ENCODE measurements at places on chromosomes 3 and 15. TPM values are rescaled to one million over a fixed set of nuclear protein-coding genes. Genes with fewer than 3 reads are reported as not detected.

DNA sequence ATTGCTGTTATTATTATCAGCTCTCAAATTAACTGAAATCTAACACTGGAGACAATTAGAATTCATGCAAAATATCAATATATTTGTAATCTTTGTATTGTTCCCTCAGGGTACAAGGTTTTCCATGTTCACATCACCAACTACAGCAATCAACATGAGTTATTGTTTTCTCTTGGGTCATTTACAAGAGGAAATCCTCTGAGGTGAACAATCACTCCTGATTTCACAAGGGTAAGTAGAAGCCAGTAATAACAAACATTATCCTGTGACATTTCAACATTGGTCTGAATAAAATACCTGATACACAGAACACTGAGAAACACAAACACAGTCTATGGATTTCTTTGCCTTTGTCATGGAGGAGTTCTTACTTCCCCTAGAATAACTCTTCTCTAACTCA is 174.0 kb downstream of the SUCNR1 start:
- no peak for DNase-seq

GRCh38 chr3:72582211-72582878 is 265.9 kb downstream of the SHQ1 start:
- no peak for DNase-seq

GRCh38 chr3:50154476-50154839 is 666 bp upstream of the SEMA3F start:
- DNase-seq = no peak

Gene CYP8B1
- not detected for total RNA-seq

DNA sequence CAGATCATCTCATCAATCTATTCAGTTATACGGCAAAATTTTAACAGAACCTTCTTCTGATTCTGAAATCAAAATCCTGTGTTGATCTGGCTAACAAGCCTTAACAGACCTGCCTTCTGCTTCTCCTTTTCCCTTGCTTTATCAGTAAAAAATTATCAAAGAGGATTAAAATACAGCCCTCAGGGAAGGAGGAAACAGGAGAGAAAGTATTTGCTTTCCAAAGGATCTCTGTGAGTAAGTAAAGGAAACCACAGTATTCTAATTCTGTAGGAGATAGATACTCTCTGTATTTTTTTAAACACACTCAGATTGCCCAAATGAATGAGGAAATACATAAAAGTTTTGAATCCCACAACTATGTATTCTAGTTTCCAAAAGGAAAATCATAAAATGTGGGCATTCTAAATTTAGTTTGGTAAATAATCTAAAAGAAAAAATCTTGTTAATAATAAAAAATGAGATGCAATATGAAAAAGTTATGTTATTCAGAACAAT is 221.8 kb downstream of the ZIC1 start:
- no peak for DNase-seq

Gene IL20RB
- 3.6 TPM for total RNA-seq

- DNase-seq = peak; percentile 73
These were observed 143.5 kb downstream of the LRRK1 start for GRCh38 chr15:101062471-101063171.

Gene STRIT1
- total RNA-seq = not detected

Gene NANOGP8
- total RNA-seq = not detected

Gene TEX55
- total RNA-seq = not detected

Gene PLA1A
- 3.4 TPM for total RNA-seq

Gene NPAP1
- total RNA-seq = not detected

DNA sequence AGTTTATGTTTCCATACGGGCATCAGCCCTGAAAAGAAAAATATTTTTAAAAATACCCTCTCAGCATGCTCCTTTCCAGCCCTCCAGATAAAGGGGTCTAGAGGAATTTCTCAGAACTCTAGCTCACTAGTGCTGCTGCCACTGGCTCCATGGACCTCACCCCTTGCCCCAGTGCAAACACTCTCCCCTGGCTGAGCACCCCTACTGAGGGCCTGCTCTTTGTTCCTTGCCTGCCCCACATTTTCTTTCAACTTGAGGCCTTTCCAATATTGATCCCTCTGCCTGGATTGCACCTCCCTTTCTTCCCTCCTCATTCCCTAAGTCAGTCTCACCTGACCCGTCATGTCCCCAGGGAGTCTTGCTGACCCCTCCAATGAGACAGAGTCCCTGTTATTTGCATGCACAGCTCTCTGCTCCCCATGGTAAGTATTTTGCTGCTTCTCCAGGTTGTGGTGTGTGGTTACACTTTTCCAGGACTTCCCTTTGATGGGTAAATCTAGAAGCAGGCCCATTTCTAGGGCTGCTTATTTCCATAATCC is 196.5 kb downstream of the EPHB1 start:
- no peak for DNase-seq

Gene GPR160
- 6.4 TPM for total RNA-seq

DNA sequence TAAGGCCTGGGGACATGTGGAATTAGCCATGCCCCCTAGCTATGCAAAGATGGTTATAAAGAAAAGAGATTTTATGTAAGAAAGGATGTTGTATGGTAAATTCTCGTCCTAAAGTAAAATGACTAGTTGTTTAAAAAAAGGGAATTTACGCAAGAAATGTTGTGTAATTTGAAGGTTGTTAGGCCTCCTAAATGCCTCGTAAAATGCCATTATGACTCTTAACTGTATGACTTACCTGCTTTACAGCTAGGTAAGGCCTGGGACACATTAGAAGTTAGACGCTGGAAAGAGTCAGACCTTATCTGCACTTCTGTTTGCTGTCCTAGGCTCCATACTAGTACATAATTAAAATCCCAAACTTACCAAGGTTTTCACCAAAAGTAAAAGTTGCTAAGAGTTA is 17.5 kb upstream of the HHATL start:
- DNase-seq = no peak

DNA sequence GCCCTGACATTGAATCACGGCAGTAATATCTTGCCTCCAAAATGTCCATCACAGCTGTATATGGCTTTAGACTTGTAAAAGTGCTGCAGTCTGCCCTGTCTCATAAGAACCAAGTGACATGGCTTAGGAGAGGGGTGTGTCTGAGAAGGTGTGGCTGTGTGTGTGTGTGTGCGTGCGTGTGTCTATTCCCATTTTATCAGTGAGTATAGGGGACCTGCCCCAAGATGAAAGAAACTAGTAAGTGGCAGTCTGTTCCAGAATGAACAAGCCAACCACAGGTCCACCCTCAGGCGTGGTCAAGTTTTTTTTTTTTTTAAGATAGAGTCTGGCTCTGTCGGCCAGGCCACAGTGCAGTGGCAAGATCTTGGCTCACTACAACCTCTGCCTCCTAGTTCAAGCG is 5.6 kb upstream of the RHOV start:
- DNase-seq = no peak

- DNase-seq = no peak
These were observed 30.5 kb downstream of the PCSK6 start for GRCh38 chr15:101458908-101459578.

GRCh38 chr15:75138016-75138999 is 63.4 kb upstream of the C15orf39 start:
- DNase-seq = no peak

Gene MLF1
- total RNA-seq = 6.6 TPM

Measured in mesenteric fat pad (tissue), 1 donor.